ENCODE measurements at places on chromosomes 5 and 9.

- DNase-seq: no peak
Measured at GRCh38 chr5:177099422-177100093, 12.8 kb downstream of the FGFR4 start.

DNA sequence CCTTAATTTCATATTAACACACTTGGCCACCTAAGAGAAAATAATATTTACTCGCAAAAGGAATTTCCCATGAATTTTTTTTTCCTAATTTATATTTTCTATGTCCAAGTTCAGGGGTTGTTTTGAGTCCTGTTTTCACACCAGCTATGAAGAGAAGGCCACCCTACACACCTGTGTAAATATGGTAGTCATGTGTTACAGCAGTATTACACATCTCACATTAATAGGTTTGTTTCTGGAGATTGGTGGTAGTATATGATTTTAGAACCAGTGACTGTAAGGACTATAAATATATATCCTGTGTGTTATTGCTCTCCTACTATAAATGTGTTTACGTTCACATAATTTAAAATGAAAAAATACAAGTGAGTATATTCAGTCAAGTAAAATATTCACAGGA lies 147.5 kb downstream of the PAM start:
- no peak for DNase-seq

DNA sequence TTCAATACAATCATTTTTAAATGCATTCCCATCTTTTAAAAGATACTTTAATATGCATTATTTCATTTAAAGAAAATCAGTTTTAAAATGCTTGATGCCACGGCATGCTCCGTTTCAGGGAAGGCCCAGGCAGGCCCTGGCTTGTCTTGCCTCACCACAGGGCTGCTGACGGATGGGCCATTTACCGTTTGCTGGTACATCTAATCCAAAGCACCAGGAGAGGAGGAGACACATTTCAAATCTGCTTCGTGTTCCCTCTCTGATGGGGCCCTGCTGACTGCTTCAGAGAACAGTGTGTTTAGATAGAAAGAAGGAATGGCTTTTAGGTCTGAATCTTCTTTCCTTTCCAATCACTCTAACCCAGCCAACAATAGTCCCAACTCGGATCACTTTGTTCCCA lies 185.2 kb downstream of the DCP2 start:
- DNase-seq: no peak

DNA sequence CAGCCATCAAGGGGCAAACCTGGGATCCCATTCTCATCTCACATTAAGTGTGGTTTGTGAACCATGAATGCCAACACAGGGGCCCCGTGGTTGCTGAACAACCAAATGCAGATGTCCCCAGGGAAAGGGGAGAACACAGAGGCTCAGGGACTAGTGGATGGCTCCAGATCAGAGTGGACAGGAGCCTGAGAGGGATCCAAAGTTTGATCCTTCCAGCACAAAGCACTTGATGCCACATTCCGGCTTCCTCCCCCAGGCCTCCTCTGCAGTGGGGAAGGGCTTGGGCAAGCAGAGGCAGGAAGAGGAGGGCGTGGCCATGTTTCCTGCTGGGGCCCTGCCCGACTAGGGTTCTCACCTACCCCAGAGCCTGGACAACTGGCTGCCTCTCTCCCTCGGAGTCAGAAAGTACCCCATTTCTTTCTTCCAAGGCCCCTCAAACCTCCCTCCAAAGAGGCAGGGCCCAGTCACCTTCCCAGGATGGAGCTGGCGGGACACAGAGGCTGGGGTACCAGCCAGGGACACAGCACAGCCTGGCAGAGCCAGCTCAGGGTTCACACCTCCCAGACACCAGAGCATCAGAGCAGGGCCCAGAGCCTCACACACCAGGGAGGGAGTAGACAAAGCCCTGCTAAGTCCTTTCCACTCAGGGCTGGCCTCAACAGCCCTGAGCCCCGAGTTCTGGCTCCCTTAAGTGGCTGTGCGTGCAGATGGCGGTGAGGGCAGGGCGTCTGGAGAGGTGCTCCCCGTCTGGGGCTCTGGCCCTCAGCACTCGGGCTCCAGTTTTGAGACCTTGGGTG lies 4.3 kb upstream of the RNF44 start:
- DNase-seq: peak; percentile 77

DNA sequence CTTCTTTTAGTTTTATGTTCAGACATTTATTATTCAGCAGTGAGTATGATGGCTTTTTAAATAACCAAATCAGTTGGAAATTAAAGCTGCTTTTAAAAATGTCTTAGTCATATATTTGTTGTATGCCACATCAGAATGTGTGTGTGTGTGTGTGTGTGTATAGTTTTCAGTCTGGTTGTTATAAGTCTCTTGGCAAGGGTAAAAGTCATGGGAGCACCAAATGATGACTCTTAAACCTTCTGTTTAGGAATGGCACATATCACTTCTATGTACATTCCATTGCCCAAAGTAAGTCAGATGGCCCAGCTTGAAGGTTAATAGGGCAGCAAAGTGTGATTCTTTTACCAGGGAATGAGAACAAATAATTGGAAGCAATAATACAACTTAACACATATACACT lies 135.9 kb downstream of the RNF180 start:
- no peak for DNase-seq

DNA sequence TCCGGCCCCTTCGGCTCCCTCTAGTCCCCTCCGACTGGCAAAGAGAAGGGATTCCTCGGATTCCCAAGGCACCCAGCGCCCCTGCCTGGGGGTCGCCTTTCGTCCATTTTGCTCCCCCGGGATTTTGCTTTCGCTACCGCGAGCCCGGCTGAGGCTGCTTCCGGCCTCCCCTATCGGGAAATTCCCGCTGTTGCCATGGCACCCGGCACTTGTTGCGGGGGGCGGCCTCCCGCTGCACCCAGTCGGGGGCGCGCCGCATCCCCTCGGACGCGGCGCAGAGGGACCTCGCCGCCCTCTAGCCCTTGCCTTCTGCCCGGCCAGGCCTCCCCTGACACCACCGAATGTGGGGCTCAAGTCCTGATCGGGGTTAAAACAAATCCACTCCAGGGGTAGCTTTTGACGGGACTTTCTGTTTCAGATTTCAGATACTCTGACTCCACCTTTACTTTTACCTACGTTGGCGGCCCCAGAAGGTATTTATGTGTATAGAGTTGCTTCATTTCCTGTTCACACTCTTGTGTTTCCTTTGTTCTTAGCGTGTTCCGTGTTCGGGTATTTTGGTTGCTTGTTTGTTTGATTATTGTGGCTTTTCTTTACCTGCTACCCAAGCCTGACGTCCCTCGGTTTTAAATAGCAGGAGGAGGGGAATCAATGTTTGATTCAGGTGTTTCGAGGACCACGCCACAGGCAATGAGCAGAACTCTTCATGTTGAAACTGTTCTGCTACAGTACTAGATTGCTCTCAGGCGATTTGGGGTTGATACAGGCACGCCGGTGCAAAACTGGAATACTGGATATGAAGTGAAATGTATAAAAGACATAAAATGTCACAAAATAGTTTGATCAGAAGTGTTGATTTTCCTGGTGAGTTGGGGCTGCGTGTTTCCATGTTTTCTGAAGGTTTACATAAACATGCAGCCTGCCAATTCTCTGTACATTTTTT lies 1.5 kb downstream of the PARP8 start:
- peak; percentile 94 for DNase-seq

GRCh38 chr9:503881-504852 lies 289.5 kb downstream of the DOCK8 start:
- peak; percentile 84 for DNase-seq

- peak; percentile 78 for DNase-seq
Measured at GRCh38 chr5:172223901-172224873, 30.2 kb downstream of the EFCAB9 start.

DNA sequence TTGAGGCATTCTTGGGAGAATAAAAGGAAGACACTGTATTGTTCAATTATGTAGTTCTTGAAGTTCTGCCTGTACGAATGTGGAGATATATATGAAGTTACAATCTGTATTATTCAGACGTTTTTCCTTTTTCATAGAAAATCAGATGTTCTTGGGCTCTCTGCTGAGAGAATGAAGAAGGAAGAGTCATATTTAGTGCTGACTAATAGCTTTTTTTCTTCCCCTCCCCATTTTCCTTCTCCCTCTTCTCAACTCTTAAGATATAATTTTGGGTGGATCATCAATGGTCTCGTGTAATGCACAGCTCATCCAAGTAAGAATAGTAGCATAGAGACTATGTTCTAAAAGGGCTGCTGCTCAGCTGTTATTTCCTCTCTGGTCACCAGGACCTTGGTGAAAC lies 23.0 kb upstream of the FBXL7 start:
- DNase-seq: no peak

GRCh38 chr5:167217097-167217743 lies 1074.2 kb upstream of the WWC1 start:
- DNase-seq: no peak

- DNase-seq: no peak
Measured at GRCh38 chr5:1274471-1274870, 20.4 kb downstream of the TERT start.

- no peak for DNase-seq
Measured at GRCh38 chr5:56737002-56737621, 78.2 kb upstream of the MAP3K1 start.

DNA sequence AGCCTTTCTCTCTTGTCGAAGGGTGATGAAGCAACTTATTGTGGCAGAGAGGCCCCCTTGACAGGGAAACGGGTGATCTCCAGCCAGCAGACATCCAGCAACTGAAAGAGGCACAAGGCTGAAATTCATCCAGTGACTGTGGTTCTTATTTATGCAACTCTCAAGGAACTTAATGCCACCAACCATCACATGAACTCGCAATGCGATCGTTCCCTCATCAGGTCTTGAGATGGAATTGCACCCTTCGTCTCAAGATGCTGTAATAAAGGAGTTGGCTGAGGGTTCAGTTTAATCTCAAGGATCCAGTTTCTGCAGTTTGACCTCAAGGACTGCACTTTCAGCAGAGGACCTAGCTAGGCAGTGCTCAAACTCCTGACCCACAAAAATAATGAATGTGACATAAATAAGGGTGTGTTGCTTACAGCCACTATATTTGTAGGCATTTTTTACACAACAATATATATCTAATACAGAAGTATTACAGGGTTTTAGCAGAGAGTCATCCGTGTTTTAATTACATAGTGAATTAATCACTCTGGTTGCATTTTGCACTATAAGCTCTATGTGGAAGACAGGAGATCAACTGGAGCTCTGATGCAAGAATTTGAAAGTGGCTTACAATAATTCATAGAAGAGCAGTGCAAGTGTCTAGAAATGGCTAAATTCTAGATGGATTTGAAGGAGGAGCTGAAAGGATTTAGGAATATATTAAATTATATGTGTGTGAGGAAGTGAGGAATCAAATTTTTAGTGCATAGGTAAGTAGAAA lies 957.8 kb upstream of the CTNND2 start:
- no peak for DNase-seq

DNA sequence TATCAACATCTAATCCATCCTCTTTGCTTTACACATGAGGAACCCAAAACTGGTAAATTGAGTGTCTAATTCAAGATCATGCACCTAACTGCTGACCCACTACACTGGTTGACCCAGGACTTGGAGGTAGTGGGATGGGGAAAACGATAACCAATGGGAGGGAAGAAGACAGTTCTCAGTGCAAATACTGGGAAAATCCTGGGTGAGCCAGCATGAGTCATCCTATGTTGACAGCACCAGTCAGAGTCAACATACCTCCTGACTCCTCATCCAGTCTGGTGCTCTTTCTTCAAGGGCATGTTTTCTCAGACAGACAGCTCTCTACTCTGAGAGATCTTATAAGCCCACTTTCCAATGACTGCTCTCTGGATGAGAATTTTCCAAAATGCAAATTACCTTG lies 232.8 kb upstream of the PTGER4 start:
- no peak for DNase-seq

DNA sequence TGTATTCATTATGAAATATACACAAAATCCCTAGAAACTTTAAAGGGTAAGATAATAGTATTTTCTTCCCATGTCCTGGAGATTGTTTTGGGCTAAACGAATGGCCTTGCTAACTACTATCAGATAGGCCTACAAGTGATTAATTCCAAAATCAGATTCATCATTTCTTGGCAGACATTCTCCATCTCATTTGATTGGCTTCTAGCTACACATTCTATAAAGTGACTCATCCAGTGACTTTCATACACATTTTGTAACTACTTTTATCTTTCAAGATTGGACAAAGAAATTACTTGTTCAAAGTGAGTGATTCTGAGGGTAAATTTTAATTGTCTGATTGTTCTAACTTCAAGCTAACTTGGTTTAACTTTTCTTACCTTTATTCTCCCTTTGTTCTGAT lies 93.3 kb downstream of the RAPGEF6 start:
- DNase-seq: no peak

DNA sequence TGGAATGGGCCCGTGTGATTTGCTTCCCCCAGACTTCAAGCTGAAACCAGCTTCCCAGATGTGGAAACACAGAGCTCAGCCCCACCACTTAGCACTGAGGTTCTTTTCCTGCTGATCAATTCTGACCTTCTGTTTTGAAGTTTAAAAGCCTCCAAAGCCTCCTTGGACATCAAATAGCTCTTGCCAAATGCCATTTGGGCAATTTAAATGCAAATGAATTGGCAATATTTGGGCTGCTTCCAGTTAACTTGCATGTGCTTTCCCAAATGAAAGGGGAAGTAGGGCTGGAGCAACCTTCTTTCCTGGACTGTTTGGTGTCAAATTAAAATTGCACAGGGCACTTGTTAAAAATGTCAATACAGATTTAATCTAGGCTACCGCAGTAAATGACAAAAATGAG lies 710.5 kb downstream of the TLR4 start:
- no peak for DNase-seq

DNA sequence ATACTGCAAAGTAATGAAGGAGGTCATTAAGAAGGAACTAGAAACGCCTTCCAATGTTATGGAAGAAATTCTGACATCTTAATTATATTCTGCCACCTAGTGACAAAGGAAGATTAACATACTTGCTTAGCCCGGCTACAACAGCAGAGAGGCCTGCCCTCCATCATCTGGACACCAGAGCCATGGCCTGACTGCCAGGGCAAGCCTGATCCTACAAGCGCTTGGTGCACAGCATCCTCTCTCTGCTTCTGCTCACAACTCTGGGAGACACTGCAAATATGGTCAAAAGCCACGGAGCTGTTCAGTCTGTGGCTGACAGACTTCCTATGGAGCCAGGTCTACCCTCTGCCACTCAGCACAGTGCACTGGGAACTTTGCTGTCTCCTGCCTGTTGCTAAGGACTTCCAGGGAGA lies 87.3 kb upstream of the SLC44A1 start:
- DNase-seq: no peak

DNA sequence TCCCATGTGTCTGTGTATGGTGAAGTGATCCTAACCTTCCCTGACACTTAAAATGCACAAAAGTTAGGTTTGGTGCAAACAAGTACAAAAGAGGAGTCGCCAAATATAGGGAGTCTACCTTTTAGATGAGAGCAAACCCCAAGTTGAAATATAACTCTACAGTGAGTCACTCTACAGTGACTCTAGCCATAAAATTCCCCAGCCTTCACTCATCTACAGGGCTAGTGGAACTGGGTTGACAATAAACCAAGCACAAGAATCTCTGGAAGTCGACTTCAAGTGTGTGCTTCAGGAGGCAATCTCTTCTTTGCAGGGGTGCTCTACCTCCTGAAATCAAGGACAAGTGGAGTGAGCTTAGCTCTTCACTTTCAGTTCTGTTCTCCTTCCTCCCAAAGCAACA lies 3.3 kb downstream of the SHISAL2B start:
- no peak for DNase-seq

Data from activated CD8-positive, alpha-beta memory T cell treated with anti-CD3 and anti-CD28 coated beads, Interleukin-2, amount 50 U/mL, for 48 hours (primary cell).